ENCODE measurements at places on chromosomes 7 and 10. TPM values are rescaled to one million over a fixed set of nuclear protein-coding genes. Genes with fewer than 3 reads are reported as not detected.
A peak's percentile ranks its signal among the peaks of the same experiment; 100 is the strongest.

DNA sequence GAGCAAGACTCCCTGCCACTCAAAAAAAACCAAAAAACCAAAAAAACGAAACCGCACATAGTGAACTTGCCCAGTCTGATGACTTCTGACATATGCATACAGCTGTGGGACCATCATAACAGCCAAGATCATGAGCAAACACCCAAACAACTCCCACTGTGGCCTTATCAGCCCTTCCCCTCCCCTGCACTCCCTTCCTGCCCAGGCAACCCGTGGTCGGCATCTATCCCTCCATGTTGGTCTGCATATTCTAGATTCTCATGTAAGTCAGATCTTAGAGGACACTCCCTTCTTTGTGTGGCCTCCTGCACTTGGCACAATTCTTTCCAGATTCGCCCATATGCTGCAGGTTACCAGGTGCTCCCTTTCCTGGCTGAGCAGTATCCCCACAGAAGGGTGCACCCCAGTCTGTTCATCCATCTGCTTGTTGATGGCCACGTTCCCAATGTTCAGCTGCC is 72.8 kb downstream of the GNA12 start:
- ATAC-seq: no peak

DNA sequence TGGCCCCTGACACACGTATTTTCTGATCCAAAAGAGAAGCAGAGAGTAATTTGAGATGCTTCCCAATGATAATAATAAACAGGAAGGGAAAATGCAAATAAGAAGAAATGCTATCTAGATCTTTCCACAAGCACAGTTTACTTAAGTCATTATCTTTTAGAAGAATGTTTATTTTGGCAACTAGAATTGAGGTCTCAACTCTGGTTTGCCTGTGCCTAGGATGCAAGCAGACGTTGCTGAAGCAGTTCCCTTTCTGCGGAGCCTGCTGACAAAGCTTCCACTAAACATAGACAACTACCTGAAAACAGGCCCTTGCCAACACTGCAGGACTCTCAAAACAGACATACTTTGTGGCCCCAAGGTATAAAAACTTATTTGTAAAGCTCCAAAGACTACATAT is 315.8 kb upstream of the POM121L12 start:
- no peak for ATAC-seq

DNA sequence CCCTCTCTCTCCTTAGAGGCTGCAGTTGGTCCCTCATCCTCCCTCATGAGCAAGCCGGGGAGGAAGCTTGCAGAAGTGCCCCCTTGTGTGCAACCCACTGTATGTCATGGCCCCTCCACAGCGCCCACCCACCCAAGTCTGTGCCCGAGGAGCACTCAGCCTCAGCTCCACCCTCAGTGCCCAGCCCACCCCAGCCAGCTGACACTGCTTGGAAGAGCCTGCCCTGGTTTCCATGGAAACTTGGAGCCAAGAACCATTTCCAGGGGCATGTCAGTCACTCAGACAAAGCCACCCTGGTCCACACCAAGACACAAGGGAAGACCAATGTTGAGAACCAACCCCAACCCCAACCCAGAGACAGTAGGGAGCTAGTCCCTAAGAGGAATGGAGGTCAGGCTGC is 79.5 kb downstream of the PAX2 start:
- ATAC-seq: no peak

GRCh38 chr7:148266795-148267194 is 323.8 kb upstream of the C7orf33 start:
- no peak for ATAC-seq

DNA sequence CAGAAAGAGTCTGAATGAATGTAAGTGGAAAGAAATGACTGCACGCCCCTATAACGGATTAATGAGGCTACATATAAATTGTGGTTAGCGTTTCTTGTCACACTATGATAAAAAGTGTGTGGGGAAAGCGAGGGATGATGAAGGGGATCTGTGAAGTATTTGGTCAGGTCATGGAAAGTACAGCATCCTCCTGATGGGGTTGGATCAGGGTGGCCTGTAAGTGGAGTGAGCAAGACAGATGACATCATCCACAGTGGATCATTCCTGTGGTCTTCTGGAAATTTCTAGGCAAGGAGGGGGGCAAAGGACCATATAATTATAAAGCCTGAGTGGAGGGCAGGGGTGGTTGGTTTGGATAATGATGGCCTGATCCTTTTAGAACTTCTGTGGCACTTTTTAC is 606.0 kb downstream of the INHBA start:
- ATAC-seq: no peak

- no peak for ATAC-seq
These were observed 225.3 kb downstream of the PTEN start for GRCh38 chr10:88088441-88089340.

GRCh38 chr10:19638182-19638895 is 177.9 kb upstream of the PLXDC2 start:
- peak; percentile 88 for ATAC-seq

- ATAC-seq: no peak
These were observed 823.8 kb downstream of the LRMDA start for GRCh38 chr10:76255241-76255640.

- ATAC-seq: no peak
These were observed 411.2 kb downstream of the KCNMA1 start for GRCh38 chr10:77226452-77226851.

- no peak for ATAC-seq
These were observed 57.9 kb downstream of the DNAJB9 start for GRCh38 chr7:108627476-108628051.

- no peak for ATAC-seq
These were observed 37.8 kb downstream of the WDFY4 start for GRCh38 chr10:48722153-48723145.

- peak; percentile 55 for ATAC-seq
These were observed 48.3 kb downstream of the ZNF783 start for GRCh38 chr7:149310113-149310836.

DNA sequence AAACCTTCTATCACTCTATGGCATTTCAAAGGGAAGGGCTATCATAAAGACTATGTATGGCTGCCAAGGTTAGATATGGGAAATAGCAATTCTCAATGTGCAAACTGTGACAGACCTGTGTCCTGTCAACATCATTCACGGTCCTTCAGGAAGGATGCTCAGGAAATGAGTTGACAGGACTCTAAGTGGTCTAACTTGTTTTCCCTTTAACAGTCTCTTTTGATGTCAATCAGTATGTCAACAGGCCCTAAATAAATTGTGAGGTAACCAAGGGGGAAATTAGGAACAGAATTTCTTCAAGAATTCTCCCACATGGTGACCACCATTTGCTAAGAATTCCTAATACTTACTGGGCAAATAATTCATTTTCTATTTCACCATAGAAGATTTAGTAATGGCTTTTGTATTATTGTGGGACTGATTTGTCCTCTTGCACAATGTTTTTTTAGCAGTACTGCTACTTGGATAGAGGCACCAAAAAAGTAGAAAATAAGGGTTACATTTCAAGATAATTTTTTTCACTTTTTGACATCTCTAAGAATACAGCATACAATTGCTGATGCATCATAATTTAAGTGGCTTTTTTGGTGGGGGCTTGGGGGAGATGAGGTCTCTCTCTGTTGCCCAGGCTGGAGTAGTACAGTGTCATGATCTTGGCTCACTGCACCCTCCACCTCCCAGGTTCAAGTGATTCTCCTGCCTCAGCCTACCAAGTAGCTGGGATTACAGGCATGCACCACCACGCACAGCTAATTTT is 275.8 kb downstream of the CACNA2D1 start:
- ATAC-seq: peak; percentile 64

GRCh38 chr7:159156436-159157245 is 12.0 kb upstream of the VIPR2 start:
- no peak for ATAC-seq

GRCh38 chr10:2165771-2166460 is 428.6 kb upstream of the ADARB2 start:
- no peak for ATAC-seq

- no peak for ATAC-seq
These were observed 15.6 kb downstream of the ASB4 start for GRCh38 chr7:95501261-95501832.

DNA sequence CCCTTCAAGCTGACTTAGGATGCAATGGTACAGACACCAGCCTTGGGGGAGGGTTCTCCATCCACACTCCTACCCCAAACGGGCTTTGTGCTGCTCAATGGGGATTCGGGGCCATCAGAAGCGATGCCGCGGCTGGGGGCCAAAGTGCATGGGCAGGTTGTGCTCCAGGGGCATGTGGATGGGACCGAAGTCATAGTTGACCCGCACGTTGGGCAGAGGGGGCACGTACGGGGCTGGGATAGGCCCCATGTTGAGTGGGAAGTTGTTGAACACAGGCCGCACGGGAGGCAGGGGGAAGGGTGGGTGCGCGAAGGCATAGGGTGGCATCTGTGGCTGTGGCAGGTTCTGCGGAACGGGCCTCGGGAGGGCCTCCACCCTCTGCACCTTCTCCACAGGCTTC is 158.7 kb downstream of the RNF216 start:
- no peak for ATAC-seq

DNA sequence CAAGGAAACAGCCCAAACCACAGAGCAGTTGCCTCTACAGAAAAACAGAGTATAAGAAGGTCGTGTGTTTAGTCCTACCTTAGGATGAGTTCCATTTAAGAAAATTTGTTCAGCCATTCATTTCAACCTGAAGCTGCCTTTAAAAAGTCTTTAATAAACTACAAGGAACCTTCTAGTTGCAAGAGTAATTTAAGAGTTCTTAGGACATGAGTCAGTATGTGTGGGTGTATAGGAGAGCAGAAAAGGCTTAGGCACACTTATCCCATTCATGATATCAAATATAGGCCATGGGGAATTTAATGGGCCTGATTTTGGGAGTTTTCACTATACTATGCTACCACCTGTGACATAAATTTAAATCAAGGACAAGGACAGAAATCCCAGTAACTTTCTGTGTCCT is 496.8 kb downstream of the TFEC start:
- no peak for ATAC-seq

DNA sequence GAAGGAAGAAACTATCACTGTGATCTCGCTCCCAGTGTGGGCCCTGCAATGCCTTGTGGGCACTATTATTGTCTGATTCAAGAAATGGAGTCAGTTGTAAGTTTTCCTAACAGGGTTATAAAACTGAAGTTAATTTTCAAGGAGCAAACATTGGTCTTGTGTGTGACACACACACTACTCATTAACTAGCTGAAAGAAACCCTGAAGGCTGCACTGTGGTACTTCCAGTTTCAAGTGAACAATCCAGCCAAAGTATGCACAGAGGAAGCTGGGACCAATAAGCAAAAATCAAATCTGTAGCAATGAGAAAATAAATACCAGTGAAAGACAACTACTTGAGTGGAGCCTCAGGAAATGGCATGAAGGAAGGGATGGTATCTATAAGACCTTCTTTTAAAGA is 506.6 kb upstream of the POT1 start:
- ATAC-seq: no peak

- ATAC-seq: no peak
These were observed 16.2 kb downstream of the ARHGAP21 start for GRCh38 chr10:24707445-24707844.

DNA sequence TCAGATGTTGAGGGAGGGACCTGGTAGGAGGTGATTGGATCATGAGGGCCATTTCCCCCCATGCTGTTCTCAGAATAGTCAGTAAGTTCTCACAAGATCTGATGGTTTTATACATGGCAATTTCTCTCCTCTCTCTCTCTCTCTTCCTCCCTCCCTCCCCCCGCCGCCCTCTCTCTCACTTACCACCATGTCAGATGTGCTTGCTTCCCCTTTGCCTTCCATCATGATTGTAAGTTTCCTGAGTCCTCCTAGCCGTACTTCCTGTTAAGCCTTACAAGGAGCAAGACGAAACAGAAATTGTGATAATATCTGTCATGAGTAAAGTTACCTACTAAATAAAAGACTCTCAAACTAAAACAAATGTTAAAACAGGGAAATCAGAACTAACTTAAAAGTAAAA is 19.9 kb upstream of the GPR141 start:
- no peak for ATAC-seq

GRCh38 chr7:35869810-35870209 is 69.0 kb downstream of the SEPTIN7 start:
- no peak for ATAC-seq

DNA sequence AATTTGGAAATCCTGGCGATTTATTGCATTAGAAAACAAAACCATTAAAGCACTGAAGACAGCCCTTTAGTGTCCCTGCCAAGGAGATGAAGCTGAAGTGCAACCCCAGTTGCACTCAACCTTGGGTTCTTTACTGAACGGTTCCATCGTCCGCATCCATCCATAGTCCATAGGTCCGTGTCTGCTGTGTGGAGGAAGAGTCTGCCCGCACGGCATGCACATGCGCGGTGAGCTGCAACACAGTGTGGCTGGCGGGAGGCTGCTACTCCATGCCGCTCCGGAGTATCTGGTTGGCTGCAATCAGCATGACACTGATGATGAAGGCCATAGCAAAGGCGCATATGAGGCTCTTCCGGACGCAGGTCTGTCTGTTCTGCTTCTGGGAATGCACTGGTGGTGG is 624.6 kb downstream of the CALN1 start:
- ATAC-seq: no peak

DNA sequence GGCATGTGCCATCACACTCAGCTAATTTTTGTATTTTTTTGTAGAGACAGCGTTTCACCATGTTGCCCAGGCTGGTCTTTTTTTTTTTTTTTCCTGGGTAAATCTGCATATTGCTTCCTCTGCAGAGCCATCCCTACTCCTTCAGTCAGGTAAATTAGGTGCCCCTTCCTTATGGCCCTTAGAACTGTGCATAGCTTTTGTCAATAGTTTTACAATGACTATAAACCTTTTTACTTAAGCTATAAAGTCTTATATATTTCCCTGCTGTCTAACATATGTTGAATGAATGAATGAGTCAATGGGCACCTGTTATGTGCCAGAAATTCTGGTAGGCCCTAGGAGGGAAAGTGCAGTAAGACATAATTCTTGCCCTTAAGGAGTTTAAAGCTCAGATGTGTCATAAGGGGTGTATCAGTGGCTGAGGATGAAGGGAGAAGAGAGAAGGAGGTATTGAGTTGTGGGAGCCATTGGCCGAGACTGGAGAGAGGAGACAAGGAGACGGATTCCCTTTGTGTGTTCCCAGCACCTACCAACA is 30.6 kb upstream of the UBE2D1 start:
- ATAC-seq: no peak

GRCh38 chr7:14850039-14850438 is 52.5 kb downstream of the DGKB start:
- ATAC-seq: no peak

- ATAC-seq: no peak
These were observed 45.9 kb downstream of the SVIL start for GRCh38 chr10:29588629-29589421.

DNA sequence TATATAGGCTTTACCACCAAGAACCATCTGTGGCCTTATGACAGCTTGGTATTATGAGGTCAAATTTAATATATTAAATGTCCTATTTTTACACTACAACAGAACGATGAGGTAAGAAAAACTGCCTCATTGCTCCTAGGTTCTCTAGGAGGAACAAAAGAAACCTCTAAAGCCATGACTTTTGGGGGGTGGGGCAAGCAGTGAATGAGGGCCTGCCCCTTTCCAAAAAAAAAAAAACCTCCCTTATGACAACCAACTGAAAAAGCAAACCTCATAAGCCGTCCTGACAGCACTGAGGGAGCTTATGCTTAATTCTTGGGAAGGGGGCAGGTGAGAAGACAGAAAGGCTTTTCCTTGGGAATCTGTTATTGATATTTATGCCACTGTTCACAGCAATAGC is 116.6 kb downstream of the KMT2E start:
- ATAC-seq: no peak

The MOGAT3 gene
- total RNA-seq: not detected

The CNNM1 gene
- total RNA-seq: 1.9 TPM

The IL6 gene
- total RNA-seq: not detected

The OR2A1 gene
- 0.42 TPM for total RNA-seq

The CCSER2 gene
- total RNA-seq: 92.1 TPM

The GRID1 gene
- 1.2 TPM for total RNA-seq

The ADAM22 gene
- total RNA-seq: 1.1 TPM

The SEC31B gene
- total RNA-seq: 4.9 TPM

The EGR2 gene
- 1.3 TPM for total RNA-seq

The ASB10 gene
- total RNA-seq: not detected

The NPC1L1 gene
- total RNA-seq: 0.27 TPM

The SLC18A2 gene
- 0.93 TPM for total RNA-seq
